ENCODE measurements at places on chromosomes 4 and X.

- no peak for DNase-seq
Observed at GRCh38 chr4:99117876-99118693, 26.0 kb downstream of the ADH4 start.

DNA sequence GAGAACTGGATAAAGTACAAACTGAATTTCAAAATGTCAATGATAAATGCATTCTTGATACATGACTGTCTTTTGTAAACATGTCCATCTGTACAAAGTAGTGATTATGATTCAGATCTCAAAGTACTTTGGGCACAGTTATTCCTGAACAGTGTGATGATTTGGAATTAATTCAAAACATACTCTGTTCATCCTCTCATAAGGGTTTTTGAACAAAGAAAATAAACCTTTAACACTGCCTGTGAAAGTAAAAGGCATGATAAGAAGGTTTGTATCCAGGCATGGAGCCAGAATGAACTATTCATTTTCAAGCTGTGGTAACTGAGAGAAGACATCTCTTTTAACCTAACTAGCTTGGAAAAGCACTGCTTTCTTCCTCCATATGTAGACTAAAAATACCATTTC lies 883 bp upstream of the KLHL4 start:
- no peak for DNase-seq

DNA sequence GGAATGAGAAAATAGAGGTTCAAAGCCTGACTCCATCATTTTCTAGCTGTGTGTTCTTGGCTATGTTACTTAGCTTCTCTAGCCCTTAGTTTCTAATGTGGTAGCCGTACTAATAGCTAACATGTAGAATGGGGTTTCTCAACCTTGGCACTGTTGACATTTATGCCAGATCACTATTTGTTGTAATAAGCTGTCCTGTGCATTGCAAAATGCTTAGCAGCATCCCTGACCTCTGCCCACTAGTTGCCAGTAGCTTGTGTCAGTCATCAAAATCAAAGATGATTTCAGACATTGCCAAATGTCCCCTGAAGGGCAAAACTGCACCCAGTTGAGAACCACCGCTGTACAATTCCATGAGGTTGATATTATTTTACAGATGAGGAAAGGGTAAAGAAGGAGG lies 18.3 kb upstream of the ADAMTS3 start:
- no peak for DNase-seq

- no peak for DNase-seq
Observed at GRCh38 chr4:187666697-187667494, 328.7 kb upstream of the ZFP42 start.

GRCh38 chr4:77451530-77451929 lies 154.1 kb upstream of the CXCL13 start:
- DNase-seq, result no peak
